Stimulated activated CD8-positive, alpha-beta memory T cell treated with anti-CD3 and anti-CD28 coated beads, Interleukin-12 subunit alpha, Interleukin-12 subunit beta, amount 100 ng/mL, for 1 hour (primary cell): ENCODE measurements at places on chromosomes 7 and 10.

- DNase-seq = no peak
Measured at GRCh38 chr10:71462062-71462935, 65.6 kb downstream of the CDH23 start.

- DNase-seq = no peak
Measured at GRCh38 chr7:33186192-33186591, 56.8 kb downstream of the BBS9 start.

DNA sequence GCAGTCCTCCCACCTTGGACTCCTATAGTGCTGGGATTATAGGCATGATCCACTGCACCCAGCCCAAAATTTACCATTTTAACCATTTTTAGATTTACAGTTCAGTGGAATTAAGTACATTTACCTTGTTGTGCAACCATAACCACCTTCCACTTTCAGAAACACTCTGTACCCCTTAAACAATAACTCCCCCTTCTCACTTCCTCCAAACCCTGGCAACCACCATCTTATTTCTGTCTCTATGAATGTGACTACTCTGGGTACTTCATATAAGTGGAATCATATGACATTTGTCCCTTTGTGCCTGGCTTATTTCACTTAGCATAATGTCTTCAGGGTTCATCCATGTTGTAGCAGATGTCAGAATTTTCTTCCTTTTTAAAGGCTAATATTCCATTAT is 33.6 kb downstream of the SUFU start:
- DNase-seq = no peak

DNA sequence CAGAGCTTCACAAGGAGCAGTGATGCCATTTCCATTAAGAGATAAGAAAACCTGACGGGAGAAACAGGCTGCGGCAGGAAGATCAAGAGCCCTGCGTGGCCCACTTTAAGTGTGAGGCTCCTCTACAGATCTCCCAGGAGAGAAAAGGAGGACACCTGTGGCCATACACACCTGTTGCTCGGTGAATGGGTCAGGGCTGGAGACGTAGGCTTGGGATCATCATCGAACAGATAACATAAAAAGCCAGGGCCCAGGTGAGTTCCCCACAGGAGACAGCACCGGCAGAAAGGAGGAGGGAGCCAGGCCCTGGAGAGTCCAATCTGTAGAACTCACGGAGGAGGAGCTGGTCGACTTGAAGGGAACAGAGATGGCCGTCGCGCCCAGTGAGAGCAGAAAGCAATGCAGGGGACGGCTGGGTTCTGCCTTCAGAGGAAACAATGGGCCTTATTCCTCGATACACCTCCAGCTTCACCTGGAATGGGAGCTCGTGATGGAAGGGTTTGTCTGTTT is 556.8 kb downstream of the DNAJB6 start:
- no peak for DNase-seq

- DNase-seq = no peak
Measured at GRCh38 chr10:42975005-42975493, 101.8 kb upstream of the RET start.

GRCh38 chr10:107081644-107082043 is 82.9 kb downstream of the SORCS1 start:
- no peak for DNase-seq

GRCh38 chr7:97623333-97623732 is 108.6 kb upstream of the TAC1 start:
- no peak for DNase-seq

DNA sequence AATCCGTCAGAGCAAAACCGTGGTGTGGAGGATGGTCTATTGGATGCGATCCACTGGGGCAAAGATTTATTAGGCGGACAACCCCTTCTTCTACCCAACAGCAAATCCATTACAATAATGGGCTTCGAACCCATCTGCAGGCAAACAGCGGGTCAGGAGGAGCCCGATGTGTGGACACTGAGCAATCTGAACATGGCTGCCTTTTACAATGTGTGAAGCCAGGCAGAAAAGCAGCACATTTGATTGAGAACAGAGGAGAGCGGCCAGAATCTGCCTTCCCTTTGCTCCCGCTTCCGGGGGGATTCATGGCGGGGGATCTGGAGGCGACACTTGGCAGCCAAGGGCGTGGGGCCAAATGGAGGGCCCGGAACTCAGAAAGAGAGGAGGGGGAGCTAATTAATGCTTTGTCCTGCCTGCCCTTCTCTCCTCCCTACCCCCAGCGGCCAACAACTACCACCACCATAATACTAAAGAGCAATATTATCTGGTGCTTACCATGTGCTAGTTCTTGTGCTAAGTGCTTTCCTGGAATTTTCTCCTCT is 133.0 kb downstream of the EMX2 start:
- no peak for DNase-seq

- DNase-seq = no peak
Measured at GRCh38 chr7:69638674-69639073, 40.4 kb downstream of the AUTS2 start.

DNA sequence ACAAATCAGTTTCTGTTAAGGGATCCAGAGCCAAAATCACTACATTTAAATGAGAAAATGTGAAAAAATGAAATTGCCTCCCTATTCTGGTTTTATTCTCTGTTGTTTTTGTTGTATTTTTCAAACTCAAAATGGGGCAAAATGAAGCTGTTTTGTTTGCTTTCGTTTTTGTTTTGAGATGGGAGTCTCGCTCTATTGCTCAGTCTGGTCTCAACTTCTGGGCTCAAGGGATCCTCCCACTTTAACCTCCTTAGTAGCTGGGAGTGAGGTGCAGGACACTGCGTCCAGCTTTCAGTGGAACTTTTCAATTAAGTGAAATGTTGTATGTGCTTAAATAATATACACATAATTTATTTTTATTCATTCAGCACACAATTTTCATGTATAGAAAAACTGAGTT is 205.0 kb downstream of the SORCS1 start:
- no peak for DNase-seq
